ENCODE measurements at places on chromosomes 2 and 18. TPM values are rescaled to one million over a fixed set of nuclear protein-coding genes. Genes with fewer than 3 reads are reported as not detected.

RAX gene
- total RNA-seq, result not detected

EMILIN1 gene
- total RNA-seq, result 16.6 TPM

ZNF804A gene
- total RNA-seq, result not detected

TDRD15 gene
- not detected for total RNA-seq

KCNS3 gene
- total RNA-seq, result 2.4 TPM

HOXD1 gene
- 10.4 TPM for total RNA-seq

RNU2-63P gene
- not detected for total RNA-seq

CABLES1 gene
- 71.1 TPM for total RNA-seq

IL1F10 gene
- not detected for total RNA-seq

STAT1 gene
- 67.6 TPM for total RNA-seq

DLX1 gene
- total RNA-seq, result not detected

FSHR gene
- total RNA-seq, result not detected

CENPA gene
- total RNA-seq, result 33.1 TPM

GALNT14 gene
- total RNA-seq, result 0.40 TPM

ALS2 gene
- total RNA-seq, result 36.1 TPM

MYCN gene
- total RNA-seq, result 3.6 TPM

LRP2 gene
- total RNA-seq, result not detected

CHRND gene
- total RNA-seq, result not detected

DIPK1C gene
- total RNA-seq, result not detected
